ENCODE measurements at places on chromosomes 12 and 14.
A peak's percentile ranks its signal among the peaks of the same experiment; 100 is the strongest.

DNA sequence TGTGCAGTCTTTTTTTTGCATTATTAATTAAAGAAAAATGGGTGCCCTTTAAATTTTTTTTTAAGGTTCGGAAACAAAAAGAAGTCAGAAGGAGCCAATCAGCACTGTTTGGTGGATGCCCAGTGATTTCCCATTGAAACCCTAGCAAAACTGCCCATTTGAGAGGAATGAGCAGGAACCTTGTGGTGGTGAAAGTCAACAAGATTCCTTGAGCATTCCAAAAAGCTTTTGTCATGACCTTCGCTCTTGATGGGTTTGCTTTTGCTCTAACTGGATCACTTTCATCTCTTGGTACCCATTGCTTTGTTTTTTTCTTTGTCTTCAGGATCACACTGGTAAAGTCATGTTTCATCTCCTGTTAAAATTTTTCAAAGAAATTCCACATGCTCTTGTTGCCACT is 54.1 kb downstream of the ADIPOR2 start:
- no peak for DNase-seq

- DNase-seq: no peak
These were observed 1.3 kb upstream of the TCP11L2 start for GRCh38 chr12:106301241-106301610.

DNA sequence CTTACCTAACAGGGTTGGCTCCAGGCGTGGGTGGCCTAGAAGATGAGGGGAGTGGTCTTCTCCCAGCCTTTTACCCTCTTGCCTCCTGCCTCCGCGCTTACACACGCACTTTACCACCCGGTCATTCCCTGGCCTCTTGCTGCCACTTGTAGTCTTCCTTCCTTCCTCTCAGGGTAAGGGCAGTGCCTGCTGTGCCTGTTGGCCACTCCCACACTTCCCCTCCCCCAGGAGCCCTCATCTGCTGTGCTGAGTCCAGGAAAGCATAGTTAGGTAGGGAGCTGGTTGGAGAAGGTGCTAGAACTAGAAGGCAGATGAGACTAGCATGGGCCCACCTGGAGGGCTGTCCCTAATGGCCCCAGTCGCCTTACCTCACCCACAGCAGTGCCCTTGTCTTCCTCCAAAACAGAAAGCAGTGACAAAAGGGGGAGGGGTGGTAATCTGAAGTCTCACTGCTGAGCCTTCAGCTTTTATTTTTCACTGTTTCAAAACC is 54.3 kb upstream of the SRSF5 start:
- peak; percentile 44 for DNase-seq

GRCh38 chr14:81062816-81063215 is 107.4 kb downstream of the TSHR start:
- no peak for DNase-seq

DNA sequence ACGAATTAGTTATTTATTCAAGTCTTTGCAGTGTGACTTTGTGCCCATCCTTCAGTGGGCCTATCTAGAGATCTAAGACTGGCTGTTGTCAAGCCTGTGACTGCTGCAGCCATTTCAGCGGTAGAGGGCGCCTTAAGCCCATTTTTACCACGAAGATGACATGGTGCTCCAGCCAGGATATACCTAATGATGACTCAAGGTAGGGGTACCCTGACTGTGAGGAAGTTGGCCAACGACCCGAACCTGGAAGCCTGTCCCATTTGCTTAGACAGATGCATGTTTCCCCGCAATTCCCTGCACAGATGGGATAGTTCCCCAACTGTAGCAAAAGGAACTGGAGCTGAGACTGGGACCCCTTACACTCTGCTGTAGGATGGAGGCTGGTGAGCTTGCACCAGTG is 41.3 kb downstream of the RAB3IP start:
- DNase-seq: peak; percentile 7

GRCh38 chr14:30620178-30620577 is 1.9 kb upstream of the SCFD1 start:
- no peak for DNase-seq

DNA sequence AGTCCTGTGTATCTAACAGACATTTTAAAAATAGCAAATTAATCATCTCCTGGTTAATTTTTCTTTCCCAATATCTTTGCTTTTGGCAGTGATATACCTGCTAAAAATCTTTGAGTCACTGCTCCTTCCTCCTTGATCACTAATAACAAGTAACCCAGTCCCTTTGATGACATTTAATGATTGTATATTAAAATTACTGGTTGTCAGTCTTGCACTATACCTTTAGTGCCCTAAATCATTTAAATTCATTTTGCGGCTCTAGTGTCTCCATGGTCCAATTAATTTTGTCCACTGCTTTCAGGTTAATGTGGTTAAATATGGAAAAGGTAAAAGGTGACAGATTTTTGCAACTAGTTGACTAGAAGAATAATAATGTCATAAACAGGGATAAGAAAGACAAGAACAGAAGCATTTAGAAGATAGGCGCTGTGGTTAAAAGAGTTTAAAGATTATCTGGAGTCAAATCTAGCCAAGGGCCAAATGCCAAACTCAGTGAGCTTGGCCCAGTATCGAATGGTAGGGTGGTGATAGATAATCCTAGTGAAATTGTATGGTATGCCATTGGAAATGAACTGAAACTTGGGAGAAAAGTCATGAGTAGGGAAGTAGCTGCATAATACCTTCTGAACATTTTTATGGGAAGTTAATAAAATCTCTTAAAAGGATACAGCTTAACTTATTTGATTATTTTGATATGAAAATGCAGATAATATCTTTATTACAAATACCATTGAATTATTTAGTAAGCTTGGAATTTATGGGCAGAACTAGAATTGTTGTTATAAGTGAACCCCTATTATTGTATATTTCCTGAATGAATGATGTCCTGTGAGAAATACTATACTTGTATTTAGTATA is 115.0 kb downstream of the PCNX1 start:
- no peak for DNase-seq

DNA sequence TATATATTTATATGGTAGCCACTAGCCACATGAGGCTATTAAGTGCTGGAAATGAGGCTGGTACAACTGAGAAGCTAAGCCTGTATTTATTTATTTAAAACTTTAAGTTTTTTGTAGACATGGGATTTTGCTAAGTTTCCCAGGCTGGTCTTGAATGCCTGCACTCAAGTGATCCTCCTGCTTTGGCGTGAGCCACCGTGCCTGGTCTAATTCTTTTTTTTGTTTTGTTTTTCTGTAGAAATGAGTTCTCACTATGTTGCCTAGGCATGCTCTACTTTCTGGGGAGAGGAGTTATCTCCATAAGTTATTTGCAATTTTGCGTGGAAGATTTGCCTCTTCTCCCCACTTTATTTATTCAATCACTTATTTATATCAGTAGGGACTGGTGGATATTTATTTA is 4.8 kb upstream of the SNRNP35 start:
- DNase-seq: no peak

GRCh38 chr12:31226639-31227038 is 99.3 kb downstream of the SINHCAF start:
- DNase-seq: no peak

DNA sequence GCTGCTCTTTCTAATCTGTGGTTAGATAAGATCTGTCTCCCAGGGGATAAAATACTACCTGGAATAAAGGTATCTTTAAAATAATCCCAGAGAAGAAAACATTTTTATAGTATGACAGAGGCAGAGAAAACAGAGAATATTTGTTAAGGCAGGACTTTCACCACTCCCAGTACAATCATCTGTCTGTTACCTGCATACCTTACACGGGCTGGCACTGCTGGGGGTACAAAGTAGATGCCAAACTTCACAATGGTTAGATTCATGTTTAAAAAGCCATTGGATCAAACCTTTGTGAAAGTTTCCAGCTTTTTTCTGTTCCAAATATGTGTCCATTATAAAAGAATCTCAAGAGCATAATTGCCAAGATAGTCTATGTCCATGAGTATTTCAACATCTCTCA is 273.6 kb upstream of the BTG1 start:
- no peak for DNase-seq

DNA sequence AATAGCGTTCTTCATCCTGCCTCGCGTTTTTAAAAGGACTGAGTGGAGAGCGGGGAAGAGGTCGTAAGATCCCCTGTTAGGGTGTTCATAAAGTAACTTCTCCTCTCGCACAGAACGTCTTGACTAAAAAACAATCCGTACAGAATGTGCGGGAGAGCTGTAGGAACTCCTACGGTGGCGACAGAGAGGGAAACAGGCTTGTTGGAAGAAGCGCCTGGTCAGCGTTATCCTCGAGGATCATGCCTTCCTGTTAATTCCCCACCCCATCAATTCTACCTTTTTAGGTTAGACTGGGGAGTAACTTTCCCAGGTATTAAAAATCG is 399 bp upstream of the WASHC4 start:
- DNase-seq: peak; percentile 70

DNA sequence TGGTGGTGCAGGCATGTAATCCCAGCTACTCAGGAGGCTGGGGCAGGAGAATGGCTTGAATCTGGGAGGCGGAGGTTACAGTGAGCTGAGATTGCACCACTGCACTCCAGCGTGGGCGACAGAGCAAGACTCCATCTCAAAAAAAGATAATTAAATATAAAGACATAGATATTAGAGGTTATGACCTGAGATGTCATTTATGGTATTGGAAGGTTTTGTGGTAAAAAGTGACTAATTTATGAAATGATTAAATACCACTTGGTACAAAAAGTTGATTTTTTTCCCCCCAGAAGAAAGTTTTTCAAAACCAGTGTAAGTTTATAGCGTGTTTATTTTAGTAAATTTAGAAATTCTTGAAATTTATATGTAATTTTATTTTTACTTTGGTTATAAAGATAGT is 4.3 kb downstream of the AEBP2 start:
- DNase-seq: no peak

DNA sequence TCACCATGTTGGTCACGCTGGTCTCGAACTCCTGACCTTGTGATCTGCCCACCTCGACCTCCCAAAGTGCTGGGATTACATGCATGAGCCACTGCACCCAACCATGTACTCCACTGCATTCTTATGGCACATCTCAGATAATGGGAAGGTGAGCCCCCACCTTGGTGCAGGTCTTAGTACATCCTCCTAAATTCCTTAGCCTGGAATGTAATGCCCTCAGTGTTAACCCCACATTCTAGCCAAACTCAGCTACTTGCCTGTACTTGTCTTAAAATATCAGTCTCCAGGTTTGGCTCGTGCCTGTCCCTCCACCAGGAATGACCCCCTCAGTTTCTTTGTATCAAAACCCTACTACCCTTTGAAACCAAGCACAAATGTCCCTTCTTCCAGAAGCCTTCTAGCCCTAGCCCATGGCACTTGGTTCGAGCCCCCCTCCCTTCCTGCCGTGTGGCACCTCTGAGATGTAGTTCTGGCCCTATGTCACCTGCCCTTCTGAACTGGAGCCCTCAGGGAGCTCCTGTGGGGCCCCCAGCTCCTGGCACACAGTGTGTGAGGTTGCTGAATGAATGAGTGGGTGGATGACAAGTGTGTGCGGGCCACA is 8.4 kb downstream of the KCNH3 start:
- DNase-seq: no peak

DNA sequence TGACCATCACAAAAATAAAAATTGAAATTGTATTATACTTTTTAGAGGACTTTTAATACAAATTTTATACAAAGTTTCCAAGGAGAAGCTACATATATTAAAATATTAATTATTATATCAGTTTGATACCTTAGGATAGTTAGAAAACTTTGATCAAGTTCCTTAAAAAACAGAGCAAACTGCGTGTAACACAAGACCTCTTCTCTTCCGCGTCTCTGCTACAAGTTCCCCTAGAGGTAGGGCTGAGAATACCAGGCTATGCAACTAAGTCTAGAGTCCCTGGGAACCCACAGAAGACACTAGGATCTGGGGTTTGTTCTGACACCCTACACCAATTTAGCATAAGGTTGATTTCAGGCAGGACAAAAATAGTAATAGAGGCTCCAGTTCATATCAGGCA is 319.0 kb downstream of the FOXG1 start:
- DNase-seq: peak; percentile 8

DNA sequence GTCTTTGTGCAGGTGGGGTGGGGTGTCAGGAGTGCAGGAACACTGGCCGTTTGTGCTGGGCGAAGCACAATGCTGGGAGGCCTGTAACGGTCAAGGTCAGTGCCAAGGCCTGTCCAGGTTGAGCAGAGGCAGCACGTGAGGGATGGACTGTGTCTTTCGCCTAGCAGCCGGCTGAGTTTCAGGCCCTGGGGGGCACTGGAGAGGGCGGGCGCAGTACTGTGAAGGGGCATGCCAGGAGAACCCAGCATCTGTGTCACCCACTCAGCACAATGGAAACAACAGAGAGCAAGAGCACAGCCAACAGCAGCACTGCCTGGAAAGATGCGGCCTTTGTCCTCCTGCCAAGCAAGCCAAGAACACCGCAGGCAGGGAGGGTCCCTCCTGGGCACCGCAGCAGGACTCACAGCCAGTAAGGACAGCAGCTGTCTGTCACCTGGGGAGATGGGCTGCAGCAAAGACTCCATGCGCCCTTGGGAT is 25.2 kb downstream of the SLC25A47 start:
- DNase-seq: peak; percentile 96

- DNase-seq: peak; percentile 4
These were observed 38.6 kb upstream of the SMUG1 start for GRCh38 chr12:54227376-54227775.

- DNase-seq: no peak
These were observed 1029.7 kb upstream of the LRFN5 start for GRCh38 chr14:40576880-40577478.

DNA sequence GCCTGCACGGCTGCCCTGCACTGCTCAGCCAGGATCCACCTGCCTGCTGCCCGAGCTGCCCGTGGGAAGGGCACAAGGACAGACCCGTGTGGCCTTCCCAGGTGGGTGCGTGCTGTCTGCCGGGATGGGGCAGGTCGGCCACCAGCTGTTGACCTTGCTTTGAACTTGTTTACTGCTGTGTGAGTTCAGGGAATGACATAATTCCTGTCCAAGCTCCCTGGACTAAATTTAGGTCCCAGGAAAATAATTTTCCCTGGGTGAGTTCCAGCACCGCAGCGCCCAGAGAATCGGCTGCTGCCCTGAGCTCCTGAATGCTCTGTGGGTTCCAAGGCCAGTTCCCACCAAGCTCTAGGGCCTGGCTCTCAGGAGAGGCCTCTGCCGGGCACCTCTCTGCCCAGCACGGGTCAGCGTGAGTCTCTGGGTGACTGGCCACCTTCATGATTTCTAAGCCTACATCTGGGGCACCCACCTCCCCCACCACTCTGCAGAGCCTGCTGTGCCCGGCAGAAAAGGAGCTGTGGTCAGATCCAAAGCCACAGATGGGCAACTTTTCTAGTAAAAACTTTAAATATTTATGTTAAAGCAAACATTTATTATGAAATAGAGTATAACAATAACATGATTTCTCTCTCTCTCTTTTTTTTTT is 27.2 kb upstream of the MLXIP start:
- DNase-seq: no peak

Data from NCI-H2081 (cell line).